Stimulated activated CD8-positive, alpha-beta memory T cell treated with anti-CD3 and anti-CD28 coated beads, Interleukin-15, amount 100 ng/mL, for 4 hours (primary cell): ENCODE measurements at places on chromosomes 1 and 21.

DNA sequence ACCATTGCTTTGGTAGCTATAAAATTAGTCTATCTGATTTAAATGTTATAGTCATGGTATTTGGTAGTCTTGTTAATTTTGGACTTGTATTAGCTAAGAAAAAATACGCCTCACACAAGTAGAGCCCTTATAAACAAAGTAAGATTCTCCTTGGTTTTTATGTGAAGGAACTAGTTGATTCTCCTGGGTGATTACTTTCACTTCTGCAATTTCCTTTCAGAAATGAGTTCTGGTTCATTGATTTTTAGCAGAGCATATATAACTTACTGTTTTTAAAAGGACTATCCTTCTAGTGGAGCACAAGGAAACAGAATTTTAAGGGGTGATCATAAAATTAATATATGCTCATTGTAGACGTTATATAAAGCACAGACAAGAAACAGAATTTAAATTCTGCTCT is 120.1 kb downstream of the BACH1 start:
- no peak for DNase-seq

DNA sequence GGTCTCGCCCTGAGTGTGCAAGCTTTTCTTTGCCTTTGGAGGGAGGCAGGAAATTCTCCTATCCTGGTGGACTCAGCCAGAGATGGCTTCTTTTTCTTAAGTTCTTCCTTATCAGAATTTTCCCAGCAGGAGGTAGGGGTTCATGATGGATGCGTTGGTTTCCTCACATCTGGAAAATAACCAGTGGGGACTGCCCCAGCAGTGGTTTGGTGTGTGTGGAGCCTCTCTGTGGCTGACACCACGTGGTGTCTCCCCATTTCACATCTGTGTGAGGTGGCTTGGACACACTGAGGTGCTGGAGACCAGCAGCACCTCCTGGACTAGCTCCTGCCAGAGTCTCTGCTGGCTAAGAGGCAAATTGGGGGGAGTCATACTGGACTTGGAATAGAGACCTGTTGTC is 32.6 kb downstream of the B3GALT5 start:
- no peak for DNase-seq

DNA sequence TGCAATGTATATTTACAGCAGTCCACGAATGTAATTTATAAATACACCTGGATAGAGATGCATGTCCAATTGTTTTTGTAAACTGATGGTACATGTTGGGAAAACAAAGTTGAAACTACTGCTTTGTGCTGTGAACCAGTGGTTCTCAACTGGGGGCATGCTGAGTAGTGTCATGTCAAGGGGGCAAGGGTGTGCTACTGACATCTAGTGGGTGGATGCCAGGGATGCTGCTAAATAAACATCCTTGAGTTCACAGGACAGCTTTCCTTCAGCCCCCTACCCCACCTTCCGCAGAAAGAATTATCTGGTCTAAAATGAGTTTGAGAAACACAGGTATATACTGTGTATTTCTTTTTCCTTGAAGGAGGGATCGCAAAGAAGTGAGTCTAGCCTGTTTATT is 95.9 kb downstream of the RASAL2 start:
- no peak for DNase-seq

DNA sequence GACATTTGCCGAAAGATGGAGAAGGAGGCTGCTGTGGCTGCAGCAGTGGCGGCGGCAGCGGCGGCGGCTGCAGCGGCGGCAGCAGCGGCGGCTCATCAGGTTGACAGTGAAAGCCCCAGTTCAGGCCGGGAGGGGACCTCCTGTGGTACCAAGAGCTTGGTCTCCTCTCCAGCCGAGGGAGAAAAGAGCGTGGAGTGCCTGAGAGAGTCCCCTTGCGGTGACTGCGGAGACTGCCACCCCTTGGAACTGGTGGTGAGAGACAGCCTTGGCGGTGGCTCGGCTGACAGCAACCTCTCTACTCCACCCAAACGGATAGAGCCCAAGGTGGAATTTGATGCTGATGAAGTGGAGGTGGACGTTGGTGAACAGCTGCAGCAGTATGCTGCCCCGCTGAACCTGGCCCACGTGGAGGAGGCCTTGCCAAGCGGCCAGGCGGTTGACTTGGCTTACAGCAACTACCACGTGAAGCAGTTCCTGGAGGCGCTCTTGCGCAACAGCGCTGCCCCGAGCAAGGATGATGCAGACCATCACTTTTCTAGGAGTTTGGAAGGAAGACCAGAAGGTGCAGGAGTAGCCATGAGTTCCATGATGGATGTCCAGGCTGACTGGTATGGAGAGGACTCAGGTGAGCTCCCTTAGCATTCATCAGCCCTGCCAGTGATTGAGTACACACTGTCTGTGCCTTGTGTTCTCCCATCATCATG is 6.3 kb downstream of the ZBTB8B start:
- no peak for DNase-seq

GRCh38 chr1:47561523-47562007 is 123.7 kb downstream of the FOXD2 start:
- DNase-seq: no peak
